ENCODE measurements at places on chromosomes 5 and 9. TPM values are rescaled to one million over a fixed set of nuclear protein-coding genes. Genes with fewer than 3 reads are reported as not detected.

GRCh38 chr9:2012347-2012746 lies 2.8 kb upstream of the SMARCA2 start:
- H3K27ac ChIP-seq = no peak overlapping the region
- no peak for DNase-seq
- H3K4me1 ChIP-seq = no peaks in the 10 kb centered on the region
- no peaks in the 10 kb centered on the region for H3K36me3 ChIP-seq

DNA sequence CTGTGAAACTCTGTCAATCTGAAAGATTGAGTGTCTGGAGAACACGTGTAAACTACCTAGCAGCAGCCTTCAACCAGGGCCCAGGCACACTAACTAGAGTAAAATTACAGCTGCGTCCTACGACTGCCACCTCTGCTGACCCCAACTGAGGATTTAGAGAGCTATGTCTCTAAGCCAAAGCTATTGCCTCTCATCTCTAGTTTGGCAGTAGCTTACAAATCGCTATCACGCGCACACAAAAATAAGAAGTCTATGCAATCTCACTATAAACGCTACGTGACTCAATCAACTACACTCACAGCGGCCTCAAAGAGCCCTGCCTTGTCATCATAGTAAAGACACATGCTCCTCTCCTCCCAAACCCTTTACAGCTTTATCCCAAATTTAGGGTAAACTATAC lies 8.7 kb downstream of the PPP6C start:
- no peak overlapping the region for H3K27ac ChIP-seq
- DNase-seq = no peak
- H3K36me3 ChIP-seq = peaks cover 6% of the 10 kb centered on the region
- peaks cover 20% of the 10 kb centered on the region for H3K4me1 ChIP-seq

GRCh38 chr9:123305879-123306278 lies 37.5 kb upstream of the STRBP start:
- no peak overlapping the region for H3K4me3 ChIP-seq
- H3K4me1 ChIP-seq = no peaks in the 10 kb centered on the region
- peak; percentile 12 for DNase-seq
- H3K27me3 ChIP-seq = no peaks in the 10 kb centered on the region
- no peaks in the 10 kb centered on the region for H3K36me3 ChIP-seq

- H3K4me1 ChIP-seq = peaks cover 44% of the 10 kb centered on the region
- H3K27me3 ChIP-seq = peaks cover 9% of the 10 kb centered on the region
- H3K36me3 ChIP-seq = no peaks in the 10 kb centered on the region
- H3K4me3 ChIP-seq = no peak overlapping the region
- no peak overlapping the region for H3K27ac ChIP-seq
- DNase-seq = no peak
These were observed 47.2 kb upstream of the DAB2IP start for GRCh38 chr9:121604242-121604641.

GRCh38 chr9:16645970-16646369 lies 224.5 kb downstream of the BNC2 start:
- no peak overlapping the region for H3K27ac ChIP-seq
- H3K27me3 ChIP-seq = no peaks in the 10 kb centered on the region
- H3K4me1 ChIP-seq = no peaks in the 10 kb centered on the region
- H3K36me3 ChIP-seq = no peaks in the 10 kb centered on the region
- H3K4me3 ChIP-seq = no peak overlapping the region
- DNase-seq = no peak

- no peak for DNase-seq
- no peaks in the 10 kb centered on the region for H3K36me3 ChIP-seq
- H3K4me1 ChIP-seq = peaks cover 24% of the 10 kb centered on the region
- H3K27me3 ChIP-seq = no peaks in the 10 kb centered on the region
- H3K4me3 ChIP-seq = no peak overlapping the region
These were observed 122.2 kb downstream of the CEMIP2 start for GRCh38 chr9:71646131-71646530.

DNA sequence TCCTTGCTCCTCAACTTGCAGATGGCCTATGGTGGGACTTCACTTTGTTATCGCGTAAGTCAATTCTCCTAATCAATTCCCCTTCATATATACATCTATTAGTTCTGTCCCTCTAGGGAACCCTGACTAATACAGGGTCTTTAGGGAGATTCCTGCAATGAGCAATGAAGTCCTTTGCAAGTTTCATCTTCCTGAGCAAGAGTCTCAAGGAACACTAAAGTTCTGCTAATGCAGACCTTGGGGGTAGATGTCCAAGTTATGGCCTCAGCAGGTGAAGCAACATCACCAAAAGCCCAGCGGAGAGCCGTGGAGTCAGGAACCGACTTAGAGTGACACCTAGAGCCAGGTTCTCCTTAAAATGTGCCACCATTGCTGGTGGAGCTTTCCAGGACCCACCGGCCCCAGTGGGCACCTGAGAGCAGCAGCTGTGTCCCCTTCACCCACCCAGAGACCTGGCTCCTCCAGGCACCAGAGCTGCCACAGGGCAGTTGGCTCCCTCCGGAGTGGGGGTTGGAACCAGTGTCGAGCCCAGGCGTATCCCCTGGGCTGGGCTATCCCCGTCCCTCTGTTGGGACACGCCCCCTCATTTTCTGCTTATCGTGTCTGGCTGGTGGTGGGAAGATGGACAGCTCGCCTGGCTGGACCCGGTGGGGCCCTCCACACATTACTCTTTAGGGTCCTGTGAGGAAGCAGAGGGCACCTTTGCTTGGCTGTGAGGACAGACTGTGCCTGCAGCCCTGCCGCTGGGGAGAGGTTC lies 10.9 kb upstream of the FCN1 start:
- no peak overlapping the region for H3K27ac ChIP-seq
- no peaks in the 10 kb centered on the region for H3K36me3 ChIP-seq
- no peak overlapping the region for H3K4me3 ChIP-seq
- peaks cover 8% of the 10 kb centered on the region for H3K27me3 ChIP-seq

DNA sequence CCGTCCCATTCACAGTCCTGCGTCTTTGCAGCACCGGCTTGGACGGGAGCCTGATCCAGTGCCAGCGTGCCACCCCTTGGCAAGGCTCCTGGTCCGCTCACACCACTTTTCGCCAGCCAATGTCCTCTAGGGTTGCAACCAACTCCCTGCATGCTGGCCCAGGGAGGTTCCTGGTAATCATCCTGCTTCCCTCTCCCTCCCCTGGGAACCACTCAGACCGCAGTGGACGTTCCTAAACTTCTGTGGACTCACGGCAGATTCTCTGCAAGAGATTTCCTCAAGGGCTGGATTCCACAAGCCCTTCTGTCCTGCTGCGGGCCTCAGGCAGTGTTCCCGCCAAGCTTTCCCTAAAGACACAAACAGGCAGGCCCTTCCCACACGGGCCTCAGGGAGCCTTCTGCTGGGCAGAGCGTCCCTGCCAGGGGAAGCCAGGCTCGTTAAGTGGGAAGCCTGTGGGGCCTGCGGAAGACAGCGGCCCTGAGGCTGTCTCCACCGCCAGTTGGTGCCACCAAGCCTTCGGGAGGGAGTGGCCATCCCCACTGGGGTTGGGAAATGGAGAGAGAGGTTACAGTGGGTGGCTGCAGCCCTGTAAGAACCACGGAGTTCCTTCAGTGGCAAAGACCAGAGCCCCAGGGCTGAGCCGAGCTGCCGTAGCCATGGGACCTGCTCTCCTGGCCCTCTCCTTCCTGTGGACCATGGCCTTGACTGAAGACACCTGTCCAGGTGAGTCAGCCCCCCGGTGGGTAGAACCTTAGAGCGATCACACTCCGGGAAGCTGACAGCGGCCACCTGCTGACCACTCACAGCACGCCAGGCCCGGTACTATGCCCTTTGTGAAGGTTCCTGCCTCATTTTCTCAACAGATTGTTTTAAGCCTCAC lies 16.4 kb upstream of the FCN2 start:
- H3K4me3 ChIP-seq = no peak overlapping the region
- H3K27me3 ChIP-seq = no peaks in the 10 kb centered on the region
- peak; percentile 58 for DNase-seq
- no peaks in the 10 kb centered on the region for H3K36me3 ChIP-seq
- no peaks in the 10 kb centered on the region for H3K4me1 ChIP-seq
- no peak overlapping the region for H3K27ac ChIP-seq

GRCh38 chr5:65588694-65589093 lies 25.6 kb downstream of the PPWD1 start:
- no peak for DNase-seq
- H3K4me3 ChIP-seq = no peak overlapping the region
- H3K36me3 ChIP-seq = peaks cover 98% of the 10 kb centered on the region
- no peaks in the 10 kb centered on the region for H3K4me1 ChIP-seq
- H3K27me3 ChIP-seq = no peaks in the 10 kb centered on the region

GRCh38 chr9:38687992-38688391 lies 31.9 kb downstream of the FAM240B start:
- DNase-seq = no peak
- no peaks in the 10 kb centered on the region for H3K4me1 ChIP-seq

DNA sequence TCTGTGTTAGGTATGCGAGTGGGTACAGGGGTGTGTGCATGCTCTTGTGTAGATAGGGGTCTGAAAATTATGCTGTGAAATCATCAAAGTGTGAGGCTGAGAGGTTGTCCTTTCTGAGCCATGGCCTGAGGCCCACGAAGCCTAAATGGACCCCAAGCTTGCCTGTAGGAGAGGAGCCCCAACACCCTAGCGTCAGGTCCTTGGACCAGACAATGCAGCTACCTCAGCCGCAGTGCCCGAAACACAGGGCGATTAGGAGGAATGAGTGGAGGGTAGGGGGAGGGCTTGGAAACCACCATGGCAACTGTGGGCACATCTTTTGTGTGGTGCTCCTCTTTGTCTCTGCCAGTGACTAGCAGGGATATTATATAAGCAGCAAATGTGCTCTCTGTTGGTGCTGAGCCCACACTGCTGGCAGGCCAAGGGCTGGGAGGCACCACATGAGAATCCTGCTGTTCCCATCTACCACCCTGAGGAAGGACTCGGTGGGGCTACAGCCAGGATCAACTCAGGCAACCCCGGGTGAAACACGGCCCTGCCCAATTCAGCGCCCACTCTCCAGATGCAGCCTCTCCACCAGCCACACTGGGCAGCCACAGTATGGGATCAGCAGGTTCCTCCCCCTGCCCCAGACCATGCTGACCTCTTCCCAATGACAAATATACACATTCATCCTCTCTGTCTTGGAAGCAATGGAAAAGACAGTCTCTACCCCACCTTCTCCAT lies 84.6 kb upstream of the FSTL4 start:
- no peaks in the 10 kb centered on the region for H3K27me3 ChIP-seq
- no peaks in the 10 kb centered on the region for H3K4me1 ChIP-seq
- no peak overlapping the region for H3K27ac ChIP-seq
- no peak overlapping the region for H3K4me3 ChIP-seq
- H3K36me3 ChIP-seq = no peaks in the 10 kb centered on the region

GRCh38 chr5:148659641-148660345 lies 5.5 kb upstream of the HTR4 start:
- no peak for DNase-seq
- no peaks in the 10 kb centered on the region for H3K4me1 ChIP-seq
- H3K27ac ChIP-seq = no peak overlapping the region
- H3K4me3 ChIP-seq = no peak overlapping the region

DNA sequence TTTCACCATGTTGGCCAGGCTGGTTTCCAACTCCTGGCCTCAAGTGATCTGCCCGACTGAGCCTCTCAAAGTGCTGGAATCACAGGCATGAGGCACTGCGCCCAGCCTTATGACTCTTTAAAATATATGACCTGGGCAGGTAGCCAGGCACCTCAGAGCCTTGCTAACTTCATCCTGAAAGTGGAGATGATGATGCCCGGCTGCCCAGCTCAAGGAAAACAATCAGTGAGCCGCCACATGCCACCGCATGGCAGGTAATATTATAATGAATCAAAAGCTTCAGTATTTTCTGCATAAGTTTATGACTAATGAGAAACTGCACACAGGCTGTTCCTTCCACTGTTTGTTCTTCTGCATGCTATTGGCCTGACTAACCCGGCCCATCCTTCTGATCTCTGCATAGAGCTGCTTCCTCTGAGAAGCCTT lies 30.4 kb upstream of the DMRT1 start:
- peak; percentile 83 for DNase-seq
- H3K4me1 ChIP-seq = no peaks in the 10 kb centered on the region
- no peaks in the 10 kb centered on the region for H3K27me3 ChIP-seq
- no peaks in the 10 kb centered on the region for H3K36me3 ChIP-seq

GRCh38 chr5:174047472-174048099 lies 2.1 kb downstream of the NSG2 start:
- no peak overlapping the region for H3K27ac ChIP-seq
- H3K4me1 ChIP-seq = no peaks in the 10 kb centered on the region
- DNase-seq = no peak

- DNase-seq = no peak
- no peaks in the 10 kb centered on the region for H3K27me3 ChIP-seq
- no peaks in the 10 kb centered on the region for H3K36me3 ChIP-seq
- no peak overlapping the region for H3K27ac ChIP-seq
These were observed 93.3 kb downstream of the KIAA0825 start for GRCh38 chr5:94524841-94525697.

Gene PCA3
- total RNA-seq = not detected

Gene OBP2B
- not detected for total RNA-seq

Gene SPATA6L
- total RNA-seq = 12.6 TPM

Gene DAP
- 105 TPM for total RNA-seq

Gene GCNT4
- 2.8 TPM for total RNA-seq

Gene PALM2AKAP2
- 52.4 TPM for total RNA-seq

Gene CLK4
- total RNA-seq = 35.4 TPM
